COLO829 (cell line): ENCODE measurements at places on chromosomes 1 and 21.

DNA sequence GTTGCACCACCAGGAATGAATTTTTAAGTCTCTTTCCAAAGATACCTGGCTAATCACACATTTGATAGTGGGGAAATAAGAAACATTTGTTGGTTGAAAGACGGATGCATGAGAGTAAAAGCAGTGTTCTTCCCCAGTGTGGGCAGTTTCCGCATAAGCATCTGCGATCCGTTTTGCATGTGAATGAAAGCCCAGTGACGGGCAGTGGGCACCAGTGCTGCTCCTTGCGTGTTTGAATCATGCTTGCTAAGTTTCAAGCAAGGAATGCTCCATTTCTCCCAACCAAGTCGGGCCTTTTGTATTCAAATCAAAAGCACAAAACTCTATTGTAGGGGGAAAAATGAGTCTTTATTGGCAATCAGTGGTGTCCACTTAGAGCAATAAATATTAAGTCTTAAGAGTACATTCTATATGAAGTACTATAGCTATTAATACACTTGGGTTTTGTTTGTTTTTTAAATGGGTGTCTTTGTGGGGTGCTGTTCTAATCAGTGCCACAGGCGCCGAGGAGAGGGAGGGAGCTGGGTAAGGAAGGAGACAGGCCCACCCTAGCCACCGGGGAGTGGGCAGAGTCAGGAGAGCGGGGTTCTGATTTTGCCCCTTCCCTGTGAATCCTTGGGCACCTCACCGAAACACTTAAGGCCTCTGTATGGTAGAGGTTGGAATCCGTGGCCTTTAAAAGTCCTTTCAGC is 750 bp upstream of the PTGFRN start:
- DNase-seq, result no peak

DNA sequence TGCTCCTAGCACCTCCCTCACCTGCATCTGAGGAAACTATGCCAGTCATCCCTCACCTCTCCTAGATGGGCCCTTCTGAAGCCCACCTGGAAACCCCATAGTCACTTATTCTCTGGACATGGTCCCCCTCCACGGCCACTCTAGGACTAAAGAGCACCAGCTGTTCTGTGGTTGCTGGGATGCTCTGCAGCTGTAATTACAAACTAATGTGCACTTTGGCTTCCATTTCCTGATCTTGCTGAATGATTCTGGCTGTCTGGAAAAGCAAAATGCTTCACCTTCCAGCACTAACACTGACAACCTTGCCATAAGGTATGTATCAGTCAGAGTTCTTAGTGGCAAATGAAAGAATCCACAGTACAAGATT is 48.7 kb upstream of the PSEN2 start:
- no peak for DNase-seq

DNA sequence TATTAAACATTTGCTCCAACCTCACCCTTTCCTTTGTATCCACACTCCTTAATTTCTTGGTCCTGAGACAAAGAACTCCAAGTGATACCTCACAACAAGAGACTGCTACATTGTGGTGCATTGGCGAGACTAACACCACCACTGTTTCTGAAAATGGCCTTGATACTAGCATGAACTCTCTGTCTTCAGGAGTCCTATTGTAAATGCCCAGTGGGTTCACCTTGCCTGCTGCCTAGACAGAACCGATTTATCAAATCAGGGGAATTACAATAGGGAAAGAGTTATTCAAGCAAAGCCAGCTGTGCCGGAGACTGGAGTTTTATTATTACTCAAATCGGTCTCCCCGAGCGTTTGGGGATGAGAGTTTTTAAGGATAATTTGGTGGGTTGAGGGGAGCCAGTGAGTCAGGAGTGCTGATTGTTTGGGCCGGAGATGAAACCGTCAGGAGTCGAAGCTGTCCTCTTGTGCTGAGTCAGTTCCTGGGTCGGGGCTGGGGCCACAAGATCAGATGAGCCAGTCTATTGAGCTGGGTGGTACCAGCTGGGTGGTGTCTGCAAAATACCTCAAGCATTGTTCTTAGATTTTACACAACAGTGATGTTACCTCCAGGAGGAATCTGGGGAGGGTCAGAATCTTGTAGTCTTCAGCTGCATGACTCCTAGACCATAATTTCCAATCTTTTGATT is 83.1 kb downstream of the DESI2 start:
- no peak for DNase-seq

DNA sequence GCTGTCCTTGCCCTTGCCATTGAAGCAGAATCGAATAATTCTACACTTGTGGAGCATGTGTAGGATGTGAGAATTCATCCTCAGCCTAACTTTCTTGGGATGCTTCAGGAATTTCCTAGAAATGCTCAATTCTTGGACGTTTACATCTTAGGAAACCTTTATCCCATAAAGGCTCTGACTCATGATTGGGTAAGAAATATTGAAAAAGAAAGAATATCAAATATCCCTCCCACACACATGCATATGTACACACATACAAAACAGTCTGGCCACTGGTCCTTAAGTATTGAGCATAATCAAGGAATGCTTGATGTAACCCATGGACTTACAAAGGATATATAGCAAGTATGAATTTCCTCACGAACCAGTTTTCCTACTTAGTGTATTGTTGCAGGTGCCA is 83.9 kb upstream of the IPO9 start:
- no peak for DNase-seq

- peak; percentile 51 for DNase-seq
These were observed 7.2 kb upstream of the HHAT start for GRCh38 chr1:210321552-210321951.

DNA sequence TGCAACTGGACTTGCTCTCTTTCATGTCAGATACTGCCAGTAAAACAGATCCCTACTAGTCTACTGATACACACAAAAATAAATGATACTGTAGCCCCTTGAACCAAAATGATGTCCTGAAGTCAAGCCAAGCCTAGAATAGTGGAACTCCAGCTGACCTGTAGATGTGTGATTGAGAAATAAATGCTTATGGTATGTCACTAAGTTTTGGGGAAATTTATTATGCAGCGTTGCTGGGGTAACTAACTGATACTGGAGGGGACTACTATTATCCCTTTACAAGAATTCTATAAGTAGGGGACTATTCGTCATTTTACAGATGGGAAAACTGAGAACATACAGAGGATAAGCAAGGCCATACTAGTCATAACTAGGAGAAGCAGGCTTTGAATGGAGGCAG is 55.6 kb downstream of the RPL5 start:
- DNase-seq, result no peak
